ENCODE measurements at places on chromosomes 7 and 10.

GRCh38 chr7:25750744-25751508, 401.1 kb upstream of the NFE2L3 start:
- no peak for DNase-seq

GRCh38 chr10:30931094-30931493, 100.6 kb downstream of the ZNF438 start:
- DNase-seq: no peak

DNA sequence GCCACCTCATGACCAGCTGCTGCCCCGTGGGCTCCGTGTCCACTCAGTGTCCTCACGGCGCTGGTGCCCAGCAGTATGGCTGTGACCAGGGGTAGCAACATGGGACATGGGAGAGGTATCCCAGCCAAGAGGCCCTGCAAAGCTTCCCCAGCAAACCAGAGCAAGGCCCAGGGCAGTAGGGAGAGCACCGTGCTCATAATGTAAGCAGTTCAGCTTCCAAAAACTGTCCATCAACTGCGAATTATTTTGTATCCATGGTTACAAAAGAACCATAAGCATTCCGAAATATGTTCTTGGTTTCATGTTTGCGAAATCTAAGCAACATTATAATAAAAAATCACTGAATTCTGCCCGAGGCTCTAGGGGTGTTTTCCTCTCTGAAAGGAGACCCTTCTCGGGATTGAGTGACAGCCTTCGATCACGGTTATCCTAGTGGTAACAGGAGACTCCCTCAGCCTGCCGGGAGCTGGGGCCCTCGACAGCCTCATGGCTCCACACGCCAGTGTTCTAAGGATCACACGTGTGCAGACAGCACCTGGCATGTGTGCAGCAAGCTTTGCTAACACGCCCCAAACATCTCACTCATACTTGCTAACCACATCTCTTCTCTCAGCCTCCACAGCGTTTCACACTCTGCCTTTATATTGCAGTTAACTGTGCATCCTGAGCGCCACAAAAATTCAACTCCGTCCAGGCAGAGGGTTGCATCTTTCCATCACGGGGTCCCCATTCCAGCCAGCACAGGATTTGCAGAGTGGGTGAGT, 117.6 kb downstream of the DIP2C start:
- no peak for DNase-seq

GRCh38 chr10:133318494-133319127, 9.9 kb downstream of the ZNF511 start:
- DNase-seq: peak; percentile 56

- no peak for DNase-seq
Measured at GRCh38 chr7:112995059-112995824, 91.4 kb downstream of the GPR85 start.

GRCh38 chr7:139427029-139427420, 56.4 kb downstream of the KLRG2 start:
- no peak for DNase-seq

DNA sequence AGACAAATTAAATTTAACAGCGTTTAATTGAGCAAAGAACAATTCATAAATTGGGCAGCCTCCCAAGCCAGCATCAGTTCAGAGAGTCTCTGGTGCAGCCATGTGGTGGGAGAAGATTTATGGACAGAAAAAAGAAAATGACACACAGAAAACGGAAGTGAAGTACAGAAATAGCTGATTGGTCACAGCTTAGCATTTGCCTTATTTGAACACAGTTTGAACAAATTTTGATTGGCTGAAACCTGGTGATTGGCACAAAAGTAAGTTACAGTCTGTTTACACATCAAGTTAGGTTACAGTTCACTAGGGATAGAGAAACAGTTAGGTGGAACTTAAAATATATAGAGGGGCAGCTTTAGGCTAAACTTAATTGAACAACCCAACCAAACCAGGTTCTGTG, 720.1 kb downstream of the TYW1 start:
- no peak for DNase-seq

DNA sequence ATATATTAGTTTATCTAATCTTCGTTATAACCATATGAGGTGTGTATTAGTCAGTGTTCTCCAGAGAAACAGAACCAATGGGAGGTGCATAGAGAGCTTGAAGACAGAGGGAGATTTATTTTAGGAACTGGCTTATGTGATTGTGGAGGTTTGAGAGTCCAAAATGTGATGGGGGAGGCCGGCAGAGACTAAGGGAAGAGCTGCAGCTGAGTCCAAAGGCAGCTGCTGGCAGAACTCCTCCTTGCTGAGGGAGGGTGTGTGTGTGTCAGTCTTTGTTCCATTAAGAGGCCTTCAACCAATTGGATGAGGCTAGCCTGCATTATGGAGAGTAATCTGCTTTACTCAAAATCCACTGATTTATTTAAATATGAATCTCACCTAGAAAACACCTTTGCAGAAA, 165.1 kb downstream of the SH3PXD2A start:
- no peak for DNase-seq

- DNase-seq: no peak
Measured at GRCh38 chr7:52184006-52184703, 851.3 kb upstream of the POM121L12 start.

- no peak for DNase-seq
Measured at GRCh38 chr10:121813857-121814256, 114.0 kb downstream of the ATE1 start.

Data from HepG2 (cell line).